Mucosa of gallbladder (tissue), 1 donor: ENCODE measurements at places on chromosomes 5 and 9. TPM values are rescaled to one million over a fixed set of nuclear protein-coding genes. Genes with fewer than 3 reads are reported as not detected.
A peak's percentile ranks its signal among the peaks of the same experiment; 100 is the strongest.

DNA sequence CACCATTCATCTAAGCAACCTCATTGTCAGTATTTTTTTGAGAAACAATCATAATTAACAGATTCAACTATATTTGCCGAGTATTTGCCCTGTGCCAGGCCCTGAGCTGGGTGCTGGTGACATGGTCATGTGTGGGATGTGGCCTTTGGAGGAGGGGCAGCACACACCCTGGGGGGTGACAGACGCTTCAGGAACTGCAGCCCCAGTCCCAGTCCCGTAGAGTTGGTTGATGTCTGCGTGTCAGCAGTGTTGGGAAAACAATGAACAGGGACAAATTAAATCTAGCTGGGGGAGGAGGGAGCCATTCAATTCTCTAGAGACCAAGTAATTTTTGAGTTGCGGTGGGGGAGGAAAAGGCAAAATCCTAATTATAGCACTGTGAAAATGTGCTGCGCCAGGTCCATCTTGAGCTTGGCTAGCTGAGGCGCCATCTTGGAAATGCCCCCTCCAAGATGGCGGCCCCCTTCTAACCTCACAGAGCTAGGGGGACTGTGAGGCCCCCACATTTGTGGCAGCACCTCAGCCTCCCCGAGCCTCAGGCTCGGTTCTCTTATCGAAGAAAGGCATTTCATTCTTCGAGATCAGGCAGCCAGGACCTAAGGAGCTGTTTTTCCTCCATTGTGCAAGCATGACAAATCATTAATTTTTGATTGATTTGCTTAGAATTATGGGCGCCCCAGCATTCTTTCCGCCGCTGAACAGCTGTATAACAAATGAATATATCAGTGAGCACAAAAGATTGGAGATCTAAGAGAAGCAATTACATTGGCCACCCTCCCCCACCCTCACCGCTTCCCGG, 87.8 kb downstream of the ZNF618 start:
- DNase-seq: peak; percentile 38

GRCh38 chr5:101429241-101429640, 526.2 kb upstream of the ST8SIA4 start:
- DNase-seq: no peak

DNA sequence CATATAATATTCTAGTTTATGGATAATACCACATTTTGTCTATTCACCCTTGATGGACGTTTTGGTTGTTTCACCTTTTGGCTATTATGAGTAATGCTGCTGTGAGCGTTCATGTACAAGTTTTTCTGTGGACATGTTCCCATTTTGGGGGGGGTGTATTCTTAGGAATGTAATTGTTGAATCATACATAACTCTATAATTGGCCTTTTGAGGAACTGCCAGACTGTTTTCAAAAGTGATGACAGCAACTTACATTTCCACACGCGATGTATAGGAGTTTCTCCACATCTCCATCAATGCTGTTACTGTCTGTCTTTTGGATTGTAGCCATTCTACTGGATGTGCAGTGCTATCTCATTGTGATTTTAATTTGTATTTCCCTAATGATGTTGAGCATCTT, 69.8 kb downstream of the SLC46A2 start:
- DNase-seq: no peak

- DNase-seq: no peak
These were observed 8.5 kb upstream of the FEM1C start for GRCh38 chr5:115553082-115553481.

DNA sequence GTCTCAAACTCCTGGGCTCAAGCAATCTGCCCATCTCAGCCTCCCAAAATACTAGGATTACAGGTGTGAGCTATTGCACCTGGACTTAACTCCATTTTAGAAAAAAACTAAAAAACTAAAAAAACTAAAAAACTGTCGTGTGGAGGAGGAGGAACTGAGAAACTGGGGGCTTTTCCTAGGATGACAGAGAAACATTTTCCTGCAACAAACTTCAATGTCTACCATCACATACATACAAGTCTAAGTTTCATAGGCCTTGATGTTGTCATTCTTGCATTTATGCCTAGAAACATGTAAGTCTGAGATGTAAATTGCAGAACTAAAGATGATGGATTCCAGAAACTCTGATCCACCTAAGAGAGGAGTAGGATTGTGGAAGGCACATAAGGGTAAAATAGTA, 556.8 kb downstream of the RAB3C start:
- DNase-seq: no peak

DNA sequence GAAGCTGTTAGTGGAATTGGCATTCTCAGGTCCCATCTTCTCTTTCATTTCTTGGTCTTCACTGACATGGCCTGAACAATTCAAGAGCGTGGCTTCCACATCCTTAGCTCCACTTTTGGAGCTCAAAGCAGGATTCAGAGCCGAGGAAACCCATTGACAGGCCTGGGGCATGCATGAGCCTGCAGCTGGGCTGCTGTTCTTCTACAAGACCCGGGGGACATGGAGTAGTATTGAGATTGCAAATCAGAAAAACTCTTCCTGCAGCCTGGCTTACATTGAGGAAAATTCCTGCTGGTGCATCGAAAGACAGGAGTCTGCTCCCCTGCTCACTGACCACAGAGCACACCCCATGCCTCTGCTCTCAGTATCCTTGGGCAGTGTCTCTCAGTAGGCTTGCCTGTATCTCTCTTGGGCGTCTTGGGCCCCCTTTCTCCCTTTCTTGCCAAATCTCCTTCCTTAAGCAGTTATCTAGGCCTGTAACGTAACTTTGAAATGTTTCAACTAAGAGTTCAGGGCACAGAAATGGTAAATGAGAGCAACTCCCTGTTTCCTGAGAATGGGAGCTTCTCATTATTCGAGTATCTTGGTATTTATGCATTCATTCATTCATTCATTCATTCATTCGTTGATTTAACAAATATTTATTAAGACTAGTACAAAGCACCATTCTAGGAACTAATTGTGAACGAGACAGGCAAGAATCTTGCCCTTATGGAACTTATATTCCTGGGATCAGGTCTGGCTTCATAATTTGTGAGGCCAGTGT, 603.6 kb upstream of the CLINT1 start:
- no peak for DNase-seq

GRCh38 chr5:139017624-139018023, 142.5 kb upstream of the LRRTM2 start:
- DNase-seq: no peak

The IRX1 gene
- not detected for total RNA-seq

The COL23A1 gene
- 0.86 TPM for total RNA-seq

DNA sequence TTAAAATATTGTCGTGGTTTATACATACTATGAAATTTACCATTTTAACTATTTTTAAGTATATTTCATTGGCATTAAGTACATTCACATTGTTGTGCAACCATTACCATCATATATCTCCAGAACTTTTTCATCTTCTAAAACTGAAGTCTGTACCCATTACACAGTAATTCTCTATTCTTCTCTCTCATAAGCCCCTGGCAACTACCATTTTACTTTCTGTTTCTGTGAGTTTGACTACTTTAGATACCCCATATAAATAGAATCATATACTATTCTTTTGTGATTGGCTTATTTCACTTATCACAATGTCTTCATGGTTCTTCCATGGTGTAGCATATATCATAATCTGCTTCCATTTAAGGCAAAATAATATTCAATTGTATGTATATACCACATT, 30.3 kb downstream of the NDUFS4 start:
- DNase-seq: no peak

DNA sequence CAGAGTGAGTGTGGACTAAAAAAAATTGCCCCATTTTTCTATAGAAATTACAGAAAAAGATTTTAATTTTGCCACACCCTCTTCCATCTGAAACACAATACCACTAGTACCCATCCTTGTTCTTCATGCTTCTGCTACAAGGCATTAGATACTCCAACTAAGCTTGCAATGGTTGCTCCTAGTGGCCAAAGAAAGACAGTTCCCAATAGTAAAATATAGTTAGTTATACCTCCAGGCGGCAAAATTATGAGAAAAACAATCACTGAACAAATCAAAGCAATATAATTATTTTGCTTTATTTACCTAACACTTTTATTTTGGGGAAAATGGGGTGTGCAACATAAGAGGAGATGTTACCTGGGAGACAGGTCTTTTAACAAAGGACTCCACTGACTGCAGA, 101.2 kb downstream of the RAPGEF6 start:
- no peak for DNase-seq

- no peak for DNase-seq
These were observed 346.0 kb downstream of the KDM4C start for GRCh38 chr9:7103771-7104170.

The CYSTM1 gene
- 382 TPM for total RNA-seq

The HDHD3 gene
- total RNA-seq: 102 TPM

DNA sequence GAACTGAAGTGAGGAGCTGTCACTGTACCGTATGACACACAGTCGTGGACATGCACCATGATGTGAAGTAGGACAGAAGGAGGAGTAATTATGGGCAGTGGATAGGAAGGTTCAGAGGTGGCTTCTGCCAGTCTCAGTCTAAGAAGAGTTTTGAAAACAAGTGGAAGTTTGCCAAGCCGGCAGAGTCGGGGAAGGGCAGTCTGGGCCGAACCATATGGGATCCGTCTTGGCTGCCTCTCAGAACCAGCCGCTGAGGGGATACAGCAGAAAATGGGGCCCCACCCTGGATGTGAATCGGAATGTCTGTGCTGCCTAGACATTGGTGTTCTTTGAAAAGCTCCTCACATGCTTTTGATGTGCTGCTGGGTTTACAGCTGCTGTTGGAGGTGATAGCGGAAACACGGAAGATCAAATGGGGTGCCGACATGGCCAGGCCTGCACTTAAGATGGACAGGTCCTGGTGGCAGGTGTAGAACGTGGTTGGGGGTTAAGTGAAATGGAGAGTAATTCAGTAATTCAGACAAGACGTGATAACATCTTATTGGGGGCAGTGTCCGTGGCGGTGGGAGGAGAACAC, 11.2 kb downstream of the SNX18 start:
- no peak for DNase-seq

The BAAT gene
- total RNA-seq: 117 TPM

- no peak for DNase-seq
These were observed 258.1 kb upstream of the EDIL3 start for GRCh38 chr5:84642795-84643194.

GRCh38 chr9:37859043-37859442, 44.9 kb downstream of the SLC25A51 start:
- DNase-seq: no peak

- no peak for DNase-seq
These were observed 4.2 kb upstream of the PRSS3 start for GRCh38 chr9:33791117-33791516.

The TMEM174 gene
- total RNA-seq: not detected

The DND1 gene
- total RNA-seq: 2.5 TPM

The NTRK2 gene
- 33.2 TPM for total RNA-seq

DNA sequence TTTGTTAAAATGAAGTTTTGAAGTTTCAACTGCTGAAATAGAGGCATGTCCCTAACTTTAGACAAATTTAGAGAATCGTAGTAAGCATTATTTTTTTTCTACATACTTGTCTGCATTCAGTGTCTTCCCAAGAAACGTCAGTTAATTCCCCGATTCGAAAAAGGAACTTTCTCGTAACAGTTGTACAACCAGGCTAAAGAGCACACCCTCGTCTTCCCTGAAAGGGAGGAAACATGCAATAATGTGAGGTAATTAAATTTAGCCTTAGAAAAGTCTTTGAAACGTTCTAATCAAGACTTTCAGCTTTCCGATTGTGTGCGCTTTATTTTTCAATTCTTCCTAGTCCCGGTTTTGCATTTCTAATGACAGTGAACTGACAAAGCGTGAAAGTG, 374 bp upstream of the SLC1A3 start:
- no peak for DNase-seq

DNA sequence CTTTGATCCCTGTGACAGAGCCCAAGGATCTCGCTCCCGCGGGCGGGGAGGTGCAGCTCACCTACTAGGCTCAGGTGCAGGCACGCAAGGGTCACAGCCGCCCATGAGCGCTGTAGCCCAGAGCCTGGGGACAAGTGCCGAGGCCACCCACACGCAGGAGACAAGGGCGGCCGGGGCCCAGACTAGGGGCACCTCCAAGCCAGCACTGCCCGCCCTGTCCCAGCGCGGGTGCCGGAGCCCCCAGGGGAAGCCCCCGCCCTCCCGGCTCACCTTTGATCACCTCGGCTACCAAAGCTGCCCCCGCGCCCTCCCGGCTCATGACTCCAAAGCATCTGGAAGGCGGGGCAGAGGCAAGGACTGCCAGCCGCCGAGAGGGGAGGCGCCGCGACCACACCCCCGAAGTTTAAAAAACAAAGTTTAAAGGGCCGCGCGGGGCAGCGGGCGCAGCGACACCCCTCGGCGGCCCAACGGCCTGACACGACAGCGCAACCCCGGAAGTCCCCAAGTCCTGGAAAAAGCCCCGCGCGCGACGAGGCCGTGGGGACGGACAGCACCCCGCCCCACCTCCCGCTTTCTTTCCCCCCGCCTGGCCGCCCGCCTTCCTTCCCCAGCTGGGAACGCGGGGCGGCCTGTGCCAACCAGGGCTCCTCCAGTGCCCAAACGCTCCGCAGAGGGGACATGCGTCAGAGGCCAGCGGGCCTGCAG, 53.0 kb downstream of the CDC14B start:
- DNase-seq: peak; percentile 77

- DNase-seq: no peak
These were observed 292.1 kb upstream of the ELAVL2 start for GRCh38 chr9:24118190-24118589.

- DNase-seq: no peak
These were observed 141.7 kb downstream of the GADD45G start for GRCh38 chr9:89746385-89747116.

DNA sequence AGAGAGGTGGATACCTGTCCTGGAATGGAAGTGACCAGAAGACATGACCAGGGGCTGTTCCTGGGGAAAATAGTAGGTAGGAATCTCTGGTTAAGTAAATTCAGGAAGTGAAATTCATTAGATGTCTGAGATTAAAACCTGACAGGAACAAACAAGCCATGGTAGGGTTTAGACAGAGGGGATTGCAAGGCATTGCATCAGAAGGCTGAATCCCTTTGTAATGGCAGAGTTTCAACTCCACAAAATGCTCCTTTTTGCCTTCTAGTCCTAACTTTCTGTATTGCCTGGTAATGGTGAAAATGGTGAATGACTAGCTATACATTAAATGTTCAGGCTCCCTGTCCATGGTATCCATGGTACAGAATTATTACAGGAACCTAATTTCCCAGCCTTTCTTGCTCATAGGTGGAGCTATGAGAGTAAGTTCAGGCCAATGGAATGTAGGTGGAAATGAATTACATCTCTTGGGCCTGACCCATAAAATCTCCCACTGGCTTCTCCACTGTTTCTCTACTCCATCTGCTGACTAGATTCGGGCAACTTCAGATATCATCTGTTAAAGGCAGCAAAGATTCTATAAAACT, 113.4 kb upstream of the CNTLN start:
- no peak for DNase-seq

- DNase-seq: no peak
These were observed 52.7 kb upstream of the ERCC6L2 start for GRCh38 chr9:95822583-95823431.
